Stimulated activated CD8-positive, alpha-beta memory T cell treated with anti-CD3 and anti-CD28 coated beads, Interleukin-7, amount 100 ng/mL, for 1 hour (primary cell): ENCODE measurements at places on chromosomes 1 and 21.

DNA sequence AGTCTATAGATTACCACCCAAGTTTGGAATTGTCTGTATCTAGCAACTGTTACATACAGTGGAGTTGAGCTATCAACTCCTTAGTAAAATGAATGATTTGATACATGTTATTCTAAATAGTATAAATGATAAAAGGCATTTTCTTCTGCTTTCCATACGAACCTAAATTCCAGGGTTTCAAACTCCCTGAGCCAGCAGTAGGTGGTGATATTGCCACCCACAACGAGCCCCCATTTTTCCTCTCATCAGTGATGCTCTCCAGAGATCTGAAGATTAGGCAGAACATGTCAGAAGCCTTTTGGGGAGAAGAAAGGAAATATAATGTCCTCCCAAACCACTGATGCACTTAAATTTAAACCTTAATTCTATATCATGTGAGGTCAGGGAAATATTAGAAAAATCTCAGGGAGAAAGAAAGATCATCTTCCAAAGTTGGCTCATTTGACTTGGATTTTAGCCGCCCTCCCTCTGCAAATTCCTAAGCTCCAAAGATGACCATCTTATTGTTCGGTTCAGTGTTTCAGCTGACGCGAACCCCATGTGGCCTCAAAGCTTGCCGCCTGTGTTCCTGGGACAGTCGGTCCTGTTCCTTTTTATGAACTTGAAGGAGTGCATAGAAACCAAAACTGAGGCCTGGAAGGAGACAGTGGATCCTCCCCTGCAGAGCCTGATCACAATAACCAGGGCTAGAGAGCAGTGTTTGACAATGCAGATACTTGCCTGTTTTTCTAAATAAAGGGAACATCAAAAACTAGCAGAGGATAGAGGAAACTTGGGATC is 2.3 kb downstream of the EVA1C start:
- DNase-seq, result no peak

GRCh38 chr21:26025536-26026512 is 144.7 kb downstream of the APP start:
- DNase-seq, result no peak

DNA sequence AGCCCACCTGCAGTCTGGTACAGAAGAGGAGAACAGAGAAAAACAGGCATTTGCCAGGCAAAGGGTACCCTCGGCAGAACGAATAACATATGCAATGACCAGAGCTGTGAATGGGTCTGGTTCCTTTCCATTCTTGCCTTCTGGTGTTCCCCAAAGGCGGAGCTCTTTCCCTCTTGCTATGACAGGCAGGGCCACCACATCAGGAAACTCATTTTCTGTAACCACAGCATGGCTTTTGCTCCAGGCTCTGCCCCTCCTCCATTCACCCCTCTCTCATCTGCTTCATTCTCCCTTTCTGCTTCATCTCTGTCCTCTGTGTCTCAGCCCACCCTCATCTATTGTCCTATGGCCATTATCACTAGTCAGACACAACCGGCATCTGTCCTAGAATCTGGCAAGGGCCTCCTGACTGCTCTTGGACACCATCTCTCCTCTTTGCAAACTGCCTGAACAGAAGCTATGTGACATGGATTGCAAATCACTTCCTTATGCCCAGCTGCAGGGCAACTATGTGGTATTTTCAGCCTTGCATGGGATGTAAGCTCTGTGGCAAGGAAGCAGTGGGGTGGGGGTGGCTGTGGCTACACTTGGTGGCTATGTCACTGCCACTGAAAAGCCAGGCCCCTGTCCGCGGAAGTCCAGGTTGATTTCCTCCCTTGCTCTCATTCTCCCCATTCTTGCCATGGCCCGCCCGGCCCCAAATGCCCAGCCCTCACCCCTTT is 78.8 kb upstream of the ABCD3 start:
- no peak for DNase-seq

DNA sequence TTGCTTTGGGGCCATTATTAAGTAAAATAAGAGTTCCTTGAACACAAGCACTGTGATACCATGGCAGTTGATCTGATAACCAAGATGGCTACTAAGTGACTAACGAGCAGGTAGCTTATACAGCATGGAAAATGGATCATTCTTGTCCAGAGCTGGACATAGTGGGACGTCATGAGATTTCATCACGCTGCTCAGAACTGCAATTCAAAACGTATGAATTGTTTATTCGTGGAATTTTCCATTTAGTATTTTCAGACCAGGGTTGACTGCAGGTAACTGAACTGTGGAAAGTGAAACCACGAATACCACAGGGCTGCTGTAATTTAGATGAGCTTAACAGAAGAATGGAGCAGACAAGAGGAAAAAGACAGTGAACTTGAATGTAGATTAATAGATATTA is 38.9 kb downstream of the CCDC18 start:
- DNase-seq, result no peak

- DNase-seq, result no peak
Measured at GRCh38 chr1:226688056-226688748, 50.9 kb downstream of the ITPKB start.
